DMS153 (cell line): ENCODE measurements at places on chromosomes 5 and 9.

DNA sequence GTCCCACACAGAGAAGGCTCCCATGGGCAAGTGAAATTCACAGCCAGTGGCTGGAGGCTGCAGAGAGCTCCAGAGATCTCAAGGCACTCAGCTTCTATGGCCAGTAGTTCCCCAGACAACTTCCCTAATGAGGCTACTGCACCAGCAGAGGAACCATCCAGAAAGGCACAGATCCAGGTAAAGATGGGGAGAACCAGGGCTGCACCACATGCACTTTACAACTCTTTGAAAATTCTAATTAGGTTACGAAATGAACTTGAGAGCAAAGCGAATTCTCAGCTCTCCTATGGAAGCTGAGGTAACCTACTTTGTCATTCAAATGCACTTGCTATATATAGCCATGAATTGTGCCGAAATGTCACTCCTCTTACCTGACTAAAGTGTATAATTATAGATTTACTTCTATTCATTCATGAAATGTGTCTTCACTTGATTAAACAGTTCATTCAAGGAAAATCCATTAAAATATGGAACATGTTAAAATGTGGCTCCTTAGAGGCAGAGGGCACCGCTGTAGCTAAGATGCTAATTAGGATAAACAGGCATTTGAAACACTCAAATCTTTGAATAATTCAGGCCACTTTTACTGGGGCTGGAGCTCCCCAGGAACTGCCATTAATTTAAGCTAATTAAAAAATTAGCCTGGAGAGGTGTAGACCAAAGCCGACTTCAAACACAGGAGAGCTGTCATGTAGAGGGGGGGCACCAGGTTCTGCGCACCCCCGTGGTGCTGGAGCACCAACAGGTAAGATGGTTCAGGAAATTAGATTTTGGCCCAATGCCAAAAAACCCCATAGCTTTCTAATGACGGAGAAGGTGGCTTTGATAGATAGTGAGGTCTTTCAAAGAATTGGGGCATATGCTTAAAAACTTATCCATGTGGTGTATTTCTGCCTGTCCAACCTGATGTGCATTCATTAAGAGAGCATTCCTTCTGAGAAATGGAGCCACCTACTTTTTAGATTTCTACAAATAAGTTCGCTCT, 204.1 kb downstream of the GABBR2 start:
- DNase-seq: no peak

- DNase-seq: no peak
These were observed 1.3 kb downstream of the STOM start for GRCh38 chr9:121368745-121369144.

DNA sequence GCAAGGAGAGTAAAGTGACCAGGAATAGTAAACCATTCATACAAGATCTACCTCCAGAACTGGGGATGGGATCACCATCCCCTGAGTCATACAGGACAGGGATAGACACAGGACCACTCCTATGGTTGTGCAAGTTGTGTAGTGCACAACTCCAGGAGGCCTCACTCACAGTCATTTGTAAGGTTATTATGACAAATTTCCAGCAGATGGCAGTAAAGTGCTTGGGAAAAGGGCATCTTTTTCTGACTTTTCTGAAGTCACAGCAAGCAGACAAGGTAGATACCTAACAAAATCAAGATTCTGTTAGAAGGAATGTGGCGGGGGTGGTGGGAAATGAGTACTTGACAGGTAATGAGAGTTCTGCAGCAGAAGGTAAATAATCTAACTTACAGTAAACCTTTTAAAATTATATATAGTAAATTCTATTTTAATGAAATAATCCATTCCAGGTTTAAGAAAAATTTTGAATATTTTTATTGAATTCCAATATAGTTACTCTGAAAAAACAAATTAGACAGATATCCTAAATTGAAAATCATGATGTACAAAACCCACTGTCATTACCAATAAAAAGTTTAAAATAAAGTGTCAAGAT, 16.7 kb upstream of the KIF27 start:
- peak; percentile 52 for DNase-seq

- no peak for DNase-seq
These were observed 34.0 kb upstream of the AFAP1L1 start for GRCh38 chr5:149237662-149238061.

GRCh38 chr5:155700333-155700732, 626.6 kb upstream of the SGCD start:
- no peak for DNase-seq

GRCh38 chr5:53027913-53028312, 38.8 kb downstream of the ITGA2 start:
- no peak for DNase-seq

DNA sequence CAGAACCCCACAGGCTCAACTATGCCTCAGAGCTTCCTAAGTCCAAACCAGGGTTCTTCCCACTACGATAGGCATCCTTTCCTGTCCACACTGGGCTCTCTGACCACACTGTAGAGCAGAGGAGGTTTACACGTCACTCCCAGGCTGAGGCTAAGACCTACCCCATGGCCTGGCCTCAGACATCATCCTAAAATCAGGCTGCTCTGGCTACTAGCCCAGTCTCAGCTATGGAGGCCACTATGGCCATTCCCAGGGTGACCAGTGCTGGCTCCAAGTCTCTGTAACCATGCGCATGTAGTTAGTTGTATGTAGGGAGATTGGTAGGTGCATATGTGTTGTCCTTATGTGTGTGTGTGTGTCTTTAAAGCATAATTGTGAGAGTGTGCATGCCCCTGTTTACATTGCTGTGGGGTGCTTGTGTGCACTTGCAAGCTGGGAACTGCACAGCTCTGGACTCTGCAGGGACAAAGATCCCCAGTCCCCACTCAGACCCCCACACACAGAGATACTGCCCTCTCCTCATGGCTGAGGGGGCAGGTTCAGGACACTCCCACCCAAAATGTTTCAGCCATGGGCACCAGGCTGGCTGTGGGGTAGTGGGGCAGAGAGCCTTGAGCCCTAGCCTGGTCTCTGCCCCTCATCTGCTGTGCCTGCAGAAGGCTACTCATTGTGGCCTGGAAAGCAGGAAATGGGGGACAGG, 12.3 kb downstream of the PDLIM4 start:
- DNase-seq: no peak

DNA sequence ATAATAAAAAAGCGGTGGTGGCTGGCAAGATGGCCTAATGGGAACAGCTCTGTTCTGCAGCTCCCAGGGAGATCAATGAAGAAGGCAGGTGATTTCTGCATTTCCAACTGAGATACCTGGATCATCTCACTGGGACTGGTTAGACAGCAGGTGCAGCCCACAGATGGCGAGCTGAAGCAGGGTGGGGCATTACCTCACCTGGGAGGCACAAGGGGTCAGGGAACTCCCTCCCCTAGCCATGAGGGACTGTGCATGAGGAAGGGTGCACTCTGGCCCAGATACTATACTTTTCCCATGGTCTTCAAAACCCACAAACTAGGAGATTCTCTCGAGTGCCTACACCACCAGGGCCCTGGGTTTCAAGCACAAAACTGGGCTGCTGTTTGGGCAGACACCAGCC, 45.6 kb upstream of the PTGER4 start:
- no peak for DNase-seq

- no peak for DNase-seq
These were observed 45.5 kb downstream of the CTSL start for GRCh38 chr9:87771316-87772006.

DNA sequence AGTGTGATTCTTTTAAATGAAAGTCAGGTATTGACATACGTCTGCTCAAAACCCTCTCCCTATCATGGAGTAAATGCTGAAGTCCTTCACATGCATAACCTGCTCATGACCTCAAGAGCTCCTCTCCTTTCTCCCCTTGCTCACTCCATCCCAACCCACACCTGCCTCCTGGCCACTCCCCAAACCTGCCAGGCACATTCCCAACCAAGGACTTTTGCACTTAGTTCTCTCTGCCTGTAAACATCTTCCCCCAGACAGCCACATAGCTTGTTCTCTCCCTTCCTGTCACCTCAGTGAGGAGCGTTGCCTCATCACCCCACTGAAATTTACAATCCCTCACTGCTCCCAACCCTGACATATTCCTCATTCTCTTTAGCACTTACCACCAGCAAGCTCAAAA, 8.7 kb downstream of the SETD9 start:
- DNase-seq: no peak

DNA sequence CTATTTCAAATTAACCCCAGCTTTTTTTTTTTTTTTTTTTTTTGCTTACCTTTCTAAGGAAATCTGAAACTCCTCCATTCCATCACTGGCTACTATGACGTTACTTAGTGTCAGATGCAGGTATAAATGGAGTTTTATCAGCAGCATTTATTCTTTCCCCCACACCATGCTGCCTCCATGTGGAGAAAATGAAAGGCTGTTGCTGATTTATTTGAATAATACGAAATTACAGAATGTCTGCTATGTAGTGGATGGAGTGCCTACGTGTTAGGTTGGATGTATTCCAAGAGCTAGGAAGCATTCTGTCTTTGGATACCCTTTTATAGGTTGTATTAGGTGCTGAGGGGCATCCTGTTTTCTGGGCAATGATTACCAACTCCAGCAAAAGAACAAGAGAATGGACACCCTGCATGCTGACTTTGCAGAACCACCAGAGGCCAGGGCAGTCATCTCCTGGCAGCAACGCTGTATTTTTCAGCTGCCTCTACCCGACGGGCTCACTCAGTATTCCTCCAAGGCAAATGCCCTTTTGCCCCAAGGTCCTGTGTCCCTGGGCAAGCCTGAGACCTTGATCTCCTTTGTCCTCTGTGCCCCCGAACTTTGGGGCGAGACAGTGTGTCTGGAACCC, 199.5 kb downstream of the ALDH1A1 start:
- DNase-seq: no peak

DNA sequence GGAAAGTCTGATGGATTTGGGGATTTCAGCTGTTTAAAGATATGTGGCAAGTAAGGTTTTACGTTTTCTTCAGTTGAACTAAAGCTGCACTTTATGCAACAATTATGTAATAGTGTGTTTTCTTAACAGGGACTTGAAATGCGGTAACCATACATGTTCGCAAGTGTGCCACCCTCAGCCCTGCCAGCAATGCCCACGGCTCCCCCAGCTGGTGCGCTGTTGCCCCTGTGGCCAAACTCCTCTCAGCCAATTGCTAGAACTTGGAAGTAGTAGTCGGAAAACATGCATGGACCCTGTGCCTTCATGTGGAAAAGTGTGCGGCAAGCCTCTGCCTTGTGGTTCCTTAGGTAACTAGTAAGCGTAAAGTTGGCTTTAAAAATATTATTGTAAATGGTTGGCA, 28.5 kb downstream of the NFX1 start:
- DNase-seq: no peak
